Heart right ventricle (tissue), 16 donors: ENCODE measurements at places on chromosomes 3 and 15.

DNA sequence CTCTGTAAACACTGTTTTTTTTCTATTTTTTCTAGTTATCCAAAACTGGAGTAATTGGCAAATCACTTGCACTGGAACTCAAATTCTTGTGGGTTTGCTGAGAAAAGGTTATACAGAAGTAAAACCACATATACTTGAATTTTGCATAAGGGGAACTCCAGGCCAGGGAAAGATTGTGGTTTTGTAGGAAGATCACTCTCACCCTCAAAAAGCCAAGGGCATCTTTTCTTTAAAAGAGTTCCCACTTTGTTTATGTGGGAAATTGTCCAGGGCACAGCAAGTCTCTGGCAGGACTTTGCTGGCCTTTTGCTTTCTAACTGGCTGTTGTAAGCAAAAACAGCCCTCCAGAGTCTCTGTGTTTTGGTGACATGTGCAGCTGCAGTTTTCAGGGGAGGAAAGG, 340.3 kb upstream of the RBMS3 start:
- DNase-seq, result no peak

- DNase-seq, result no peak
These were observed 489.2 kb upstream of the UBE2E2 start for GRCh38 chr3:22713936-22714335.

DNA sequence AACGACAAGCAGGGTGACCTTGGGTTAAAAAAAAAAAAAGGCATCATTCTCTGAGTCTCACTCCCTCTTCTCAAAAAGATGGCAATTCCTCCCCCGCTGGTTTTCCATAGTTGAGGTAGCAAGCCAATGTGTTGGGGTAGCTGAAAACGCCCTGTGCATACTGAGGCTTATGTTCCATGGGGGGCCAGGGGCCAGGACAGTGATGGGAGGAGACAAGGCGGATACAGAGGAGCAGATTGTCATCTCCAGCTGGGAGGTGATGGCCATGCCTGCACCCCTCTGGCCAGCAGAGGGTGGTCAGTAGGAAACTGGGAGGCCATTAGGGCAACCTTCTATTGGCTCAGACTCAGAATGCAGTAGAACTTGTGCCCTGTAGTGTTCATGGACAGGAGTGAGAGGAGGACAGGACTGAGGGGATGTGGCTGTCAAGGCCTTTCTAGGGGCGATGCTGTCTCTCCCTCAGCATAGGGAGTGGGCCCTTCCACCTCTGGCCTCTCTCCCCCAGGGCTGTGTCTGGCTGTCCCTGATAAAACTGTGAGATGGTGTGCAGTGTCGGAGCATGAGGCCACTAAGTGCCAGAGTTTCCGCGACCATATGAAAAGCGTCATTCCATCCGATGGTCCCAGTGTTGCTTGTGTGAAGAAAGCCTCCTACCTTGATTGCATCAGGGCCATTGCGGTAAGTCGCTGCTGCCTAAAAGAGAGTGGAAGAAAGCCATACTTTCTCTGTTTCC, 1.9 kb downstream of the TF start:
- DNase-seq, result no peak

DNA sequence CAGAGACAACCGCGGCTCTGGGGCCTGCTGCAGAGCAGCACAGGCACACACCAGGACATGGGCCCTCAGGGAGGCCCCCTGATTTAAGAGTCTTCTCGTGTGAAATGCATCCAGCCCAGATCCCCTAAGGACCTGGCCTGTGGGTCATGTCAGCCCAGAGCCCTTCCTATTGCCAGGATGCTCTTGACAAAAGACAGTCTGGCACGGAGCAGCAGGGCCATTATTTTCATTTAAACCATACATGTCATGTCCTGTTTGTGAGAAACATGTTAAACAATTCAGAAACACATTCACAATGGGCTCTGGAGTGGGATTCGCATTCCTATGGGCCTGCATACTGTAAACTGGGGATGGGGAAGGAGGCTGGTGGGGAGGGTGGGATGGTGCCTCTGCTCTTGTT, 367.4 kb upstream of the WNT5A start:
- no peak for DNase-seq

DNA sequence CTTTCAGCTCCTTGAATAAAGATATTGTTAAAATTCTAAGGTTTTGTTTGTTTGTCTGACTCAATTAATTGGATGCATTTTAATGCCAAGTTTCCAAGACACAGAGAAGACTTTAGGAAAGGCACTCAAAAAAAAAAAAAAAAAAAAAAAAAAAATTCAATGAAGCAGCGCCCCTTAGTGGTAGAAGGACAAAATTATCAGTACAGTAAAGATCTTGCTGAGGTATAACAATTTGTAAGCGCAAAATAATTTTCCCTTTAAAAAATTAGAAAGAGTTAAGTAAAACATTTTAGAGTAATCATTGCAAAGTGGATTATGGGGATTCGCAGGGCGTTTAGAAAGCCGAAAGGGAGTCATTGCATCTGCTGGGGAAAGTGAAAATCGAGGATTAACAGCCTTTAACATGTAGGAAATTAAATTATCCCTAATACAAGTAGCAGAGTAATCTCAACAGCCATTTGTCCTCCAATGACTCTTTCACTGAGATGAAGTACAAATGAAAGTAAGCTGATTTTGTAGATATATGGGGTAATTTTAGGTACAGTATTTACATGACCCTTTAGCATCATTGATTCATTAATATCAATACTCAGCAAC, 5.8 kb upstream of the DIS3L start:
- no peak for DNase-seq

GRCh38 chr15:34721802-34722438, 32.9 kb downstream of the GJD2 start:
- peak; percentile 70 for DNase-seq

- DNase-seq, result no peak
These were observed 1.7 kb downstream of the HEG1 start for GRCh38 chr3:125054062-125054448.

DNA sequence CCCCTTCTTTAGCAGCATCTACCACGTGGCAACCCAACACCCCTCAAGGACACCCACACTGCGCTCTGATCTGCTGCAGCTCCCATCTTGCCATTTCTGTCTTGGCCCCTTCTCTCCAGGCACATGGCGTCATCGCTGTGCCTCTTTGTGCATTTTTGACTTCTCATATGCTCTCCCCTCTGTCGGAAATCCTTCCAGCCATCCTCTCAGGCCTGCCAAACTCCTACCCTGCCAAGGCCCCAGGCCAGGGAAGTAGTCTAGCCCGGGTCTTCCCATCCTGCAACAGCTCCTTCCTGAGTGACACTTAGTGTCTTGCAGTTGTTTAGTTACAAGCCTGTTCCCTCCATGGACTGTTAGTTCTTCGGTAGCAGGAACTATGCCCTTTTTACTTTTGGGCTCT, 34.0 kb upstream of the CTXND1 start:
- no peak for DNase-seq

- DNase-seq, result no peak
These were observed 34.4 kb downstream of the TNK2 start for GRCh38 chr3:195873971-195874370.

DNA sequence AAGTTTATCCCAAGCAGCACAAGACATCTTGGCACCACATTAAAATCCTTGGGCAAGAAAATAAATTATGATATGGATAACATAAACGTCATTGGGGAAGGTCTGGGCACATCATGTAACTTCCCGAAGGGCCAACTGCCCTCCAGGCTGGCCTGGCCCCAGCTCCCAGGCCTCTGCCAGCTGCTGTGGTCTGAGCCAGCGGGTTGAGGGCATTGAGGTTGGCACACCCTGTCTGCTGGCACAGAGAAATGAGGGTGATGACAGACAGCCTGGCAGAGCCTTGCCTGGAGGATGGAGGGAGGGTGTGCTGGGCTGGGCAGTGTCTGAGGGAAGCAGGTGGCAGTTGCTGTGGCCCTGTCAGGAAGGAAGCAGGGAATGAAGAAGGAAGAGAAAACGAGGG, 3.3 kb upstream of the RBSN start:
- DNase-seq, result peak; percentile 84

GRCh38 chr3:123322866-123323265, 121.1 kb downstream of the SEC22A start:
- no peak for DNase-seq

- DNase-seq, result peak; percentile 83
These were observed at the start of gene ZMYND10 for GRCh38 chr3:50345586-50346234. Gene ZMYND10, minus strand, starts transcription at chr3:50345732. Its CDS starts 153 bp downstream, at chr3:50345579.

DNA sequence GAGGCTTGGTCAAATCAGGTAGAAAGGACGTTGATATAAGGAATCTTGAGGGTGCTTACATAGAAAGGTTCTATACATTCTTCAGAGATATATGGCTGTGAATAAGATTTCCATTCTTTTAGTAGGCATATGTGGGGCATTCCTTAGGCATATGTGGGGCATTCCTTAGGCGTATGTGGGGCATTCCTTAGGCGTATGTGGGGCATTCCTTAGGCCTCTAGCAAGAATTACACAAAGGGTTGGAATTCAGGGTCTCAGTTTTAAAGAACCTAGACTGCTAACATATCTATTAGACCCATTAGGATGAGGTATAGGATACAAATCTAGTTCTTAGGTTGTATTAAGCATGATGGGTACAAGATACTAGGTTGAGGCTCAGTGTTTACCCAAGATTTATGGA, 607.8 kb downstream of the SI start:
- DNase-seq, result no peak

DNA sequence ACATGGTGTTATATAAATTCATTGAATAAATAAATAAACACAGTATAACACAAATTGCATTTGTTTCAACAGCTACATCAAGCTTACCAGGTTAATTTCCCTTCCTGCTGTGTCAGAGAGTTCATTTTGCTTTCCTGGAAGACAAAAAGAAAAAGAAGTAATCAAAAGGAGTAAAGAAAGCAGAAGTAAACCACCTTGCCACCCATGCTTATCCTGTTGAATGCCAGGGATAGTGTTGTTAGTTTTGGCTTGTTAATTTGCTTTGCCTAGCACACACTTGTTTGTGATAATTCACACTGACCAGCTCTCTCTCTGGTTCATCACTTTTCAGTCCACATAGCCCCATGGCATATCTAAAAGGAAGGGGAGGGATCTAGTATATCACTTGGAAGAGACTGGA, 29.6 kb downstream of the BTLA start:
- no peak for DNase-seq

GRCh38 chr3:60146121-60146520, 1096.3 kb upstream of the CFAP20DC start:
- no peak for DNase-seq

- DNase-seq, result no peak
These were observed 51.6 kb downstream of the EIF3J start for GRCh38 chr15:44588541-44588940.
